ENCODE measurements at places on chromosomes 5 and 9.

GRCh38 chr9:136481558-136481957 lies 1.3 kb downstream of the SEC16A start:
- H3K27ac ChIP-seq, result peak overlapping the region; percentile 92
- peaks cover 31% of the 10 kb centered on the region for H3K36me3 ChIP-seq
- peak overlapping the region; percentile 98 for H3K4me3 ChIP-seq
- no peak for DNase-seq
- H3K4me1 ChIP-seq, result peaks cover 42% of the 10 kb centered on the region

GRCh38 chr5:164058621-164059020 lies 553.2 kb downstream of the MAT2B start:
- H3K4me1 ChIP-seq, result no peaks in the 10 kb centered on the region
- no peak overlapping the region for H3K27ac ChIP-seq
- H3K27me3 ChIP-seq, result no peaks in the 10 kb centered on the region

DNA sequence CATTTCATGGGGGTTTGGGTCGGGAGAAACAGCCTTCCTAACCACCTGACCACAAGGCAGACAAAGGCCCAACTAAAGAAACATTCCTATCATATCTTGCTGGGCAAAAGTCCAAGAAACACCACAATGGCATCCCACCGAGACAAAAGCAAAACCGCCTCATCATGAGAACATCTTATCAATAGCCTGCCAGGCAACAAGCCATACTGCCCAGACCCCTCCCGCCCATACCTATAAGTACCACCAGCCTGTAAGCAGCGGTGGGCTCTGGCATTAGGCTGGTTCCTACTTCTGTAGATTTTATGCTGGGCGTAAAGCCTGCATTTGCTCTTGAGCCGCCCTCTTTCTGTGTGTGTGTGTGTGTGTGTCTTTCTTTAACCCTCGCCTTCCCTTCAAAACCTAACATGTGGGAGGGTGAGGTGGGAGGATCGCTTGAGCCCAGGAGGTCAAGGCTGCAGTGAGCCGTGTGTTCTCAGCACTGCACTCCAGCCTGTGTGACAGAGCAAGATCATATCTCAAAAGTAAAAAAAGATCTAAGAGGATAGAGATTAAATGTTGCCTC lies 56.9 kb downstream of the PDE6A start:
- peaks cover 11% of the 10 kb centered on the region for H3K4me1 ChIP-seq
- peak; percentile 67 for DNase-seq

DNA sequence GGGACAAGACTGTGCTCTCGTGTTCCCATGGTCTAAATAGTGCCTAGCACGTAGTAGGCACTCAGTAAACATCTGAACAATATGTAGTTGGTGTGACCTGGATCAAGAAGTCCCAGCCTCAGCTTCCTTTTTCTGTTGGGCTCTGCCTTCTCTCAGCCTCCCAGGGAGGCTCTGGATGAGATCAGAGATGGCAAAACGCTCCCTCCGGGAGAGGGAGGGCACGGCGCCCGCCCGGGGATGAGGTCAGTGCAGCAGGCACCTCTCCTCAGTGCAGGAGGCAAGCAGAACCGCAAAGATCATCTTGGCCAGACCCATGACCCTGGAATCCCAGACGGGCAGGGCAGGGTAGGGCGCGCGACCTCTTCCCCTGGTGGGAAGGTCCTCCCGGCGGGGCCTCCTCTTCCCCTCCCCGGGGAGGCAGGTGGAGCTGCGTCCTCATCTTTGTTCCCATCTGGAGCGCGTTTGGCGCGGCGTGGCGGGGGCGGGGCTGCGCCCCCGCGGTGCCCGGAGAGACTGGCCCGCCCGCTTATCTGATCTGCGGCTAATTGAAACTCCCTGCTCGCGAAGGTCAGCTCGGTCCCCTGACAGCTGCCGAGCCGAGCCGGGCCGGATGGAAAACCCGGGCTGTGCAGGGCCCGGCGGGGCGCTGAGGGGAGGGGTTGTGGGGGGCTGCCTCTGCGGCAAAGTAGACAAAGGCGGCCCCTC lies 60.9 kb downstream of the CXXC5 start:
- H3K27ac ChIP-seq, result peak overlapping the region; percentile 51
- no peaks in the 10 kb centered on the region for H3K27me3 ChIP-seq
- peak; percentile 75 for DNase-seq

DNA sequence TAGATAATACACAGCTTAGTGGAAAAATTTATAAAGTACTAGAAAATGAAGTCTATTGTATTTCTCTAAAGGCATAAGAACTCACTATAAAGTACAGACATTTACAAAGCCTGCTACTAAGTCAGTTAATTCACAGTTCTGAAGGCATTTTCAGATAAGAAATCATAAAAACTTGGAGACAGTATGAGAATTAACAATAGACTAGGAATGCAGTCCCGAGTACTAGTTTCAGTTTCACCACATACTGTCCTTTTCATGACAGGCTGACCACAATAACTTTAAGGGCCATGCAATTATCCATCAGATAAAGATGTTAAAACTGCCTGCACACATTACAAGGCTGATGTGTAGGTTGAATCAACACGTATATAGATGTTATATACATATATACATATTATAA lies 362.6 kb upstream of the SMC2 start:
- no peak overlapping the region for H3K27ac ChIP-seq
- no peaks in the 10 kb centered on the region for H3K36me3 ChIP-seq
- DNase-seq, result no peak
- no peak overlapping the region for H3K4me3 ChIP-seq

DNA sequence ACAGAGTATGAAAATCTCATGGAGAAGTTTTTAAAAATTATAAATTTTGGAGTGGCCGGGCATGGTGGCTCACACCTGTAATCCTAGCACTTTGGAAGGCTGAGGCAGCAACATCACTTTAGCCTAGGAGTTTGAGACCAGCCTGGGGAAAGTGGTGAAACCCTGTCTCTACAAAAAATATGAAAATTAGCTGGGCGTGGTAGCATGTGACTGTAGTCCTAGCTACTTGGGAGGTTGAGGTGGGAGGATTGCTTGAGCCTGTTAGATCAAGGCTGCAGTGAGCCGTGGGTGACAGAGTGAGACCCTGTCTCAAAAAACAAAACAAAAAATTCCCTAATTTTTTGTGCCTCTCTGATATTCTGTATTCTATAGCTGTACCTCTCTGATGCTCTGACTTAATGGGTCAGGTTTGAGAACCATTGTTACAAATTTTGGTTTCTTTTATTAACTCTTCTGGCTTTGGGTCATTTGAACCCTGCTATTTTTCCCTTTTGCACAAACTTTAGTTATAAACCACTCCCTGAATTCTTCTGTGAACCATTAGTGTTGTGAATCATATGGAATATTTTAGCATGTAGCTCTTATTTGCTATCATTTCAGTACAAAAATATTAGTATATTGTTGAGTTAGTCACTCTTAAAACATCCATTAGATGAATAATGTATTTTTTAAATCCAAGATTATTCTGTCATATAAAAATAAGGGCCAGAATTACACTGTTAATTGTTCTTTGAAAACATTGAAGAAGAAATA lies 51.0 kb downstream of the FER start:
- no peak overlapping the region for H3K27ac ChIP-seq
- H3K27me3 ChIP-seq, result no peaks in the 10 kb centered on the region

GRCh38 chr9:89603767-89604665 lies 796 bp upstream of the GADD45G start:
- H3K36me3 ChIP-seq, result no peaks in the 10 kb centered on the region
- peak; percentile 47 for DNase-seq
- H3K4me1 ChIP-seq, result peaks cover 38% of the 10 kb centered on the region
- peaks cover 52% of the 10 kb centered on the region for H3K27me3 ChIP-seq

- H3K27me3 ChIP-seq, result no peaks in the 10 kb centered on the region
- no peaks in the 10 kb centered on the region for H3K36me3 ChIP-seq
- H3K4me1 ChIP-seq, result no peaks in the 10 kb centered on the region
- peak; percentile 7 for DNase-seq
- H3K27ac ChIP-seq, result no peak overlapping the region
Measured at GRCh38 chr5:3845230-3845629, 249.6 kb downstream of the IRX1 start.

- H3K27me3 ChIP-seq, result no peaks in the 10 kb centered on the region
- H3K4me1 ChIP-seq, result no peaks in the 10 kb centered on the region
- DNase-seq, result no peak
- no peak overlapping the region for H3K27ac ChIP-seq
- no peaks in the 10 kb centered on the region for H3K36me3 ChIP-seq
Measured at GRCh38 chr9:110926828-110927487, 111.3 kb downstream of the LPAR1 start.

- no peak overlapping the region for H3K27ac ChIP-seq
- H3K27me3 ChIP-seq, result no peaks in the 10 kb centered on the region
- H3K4me1 ChIP-seq, result no peaks in the 10 kb centered on the region
Measured at GRCh38 chr5:160105686-160106360, 13.4 kb downstream of the PWWP2A start.

DNA sequence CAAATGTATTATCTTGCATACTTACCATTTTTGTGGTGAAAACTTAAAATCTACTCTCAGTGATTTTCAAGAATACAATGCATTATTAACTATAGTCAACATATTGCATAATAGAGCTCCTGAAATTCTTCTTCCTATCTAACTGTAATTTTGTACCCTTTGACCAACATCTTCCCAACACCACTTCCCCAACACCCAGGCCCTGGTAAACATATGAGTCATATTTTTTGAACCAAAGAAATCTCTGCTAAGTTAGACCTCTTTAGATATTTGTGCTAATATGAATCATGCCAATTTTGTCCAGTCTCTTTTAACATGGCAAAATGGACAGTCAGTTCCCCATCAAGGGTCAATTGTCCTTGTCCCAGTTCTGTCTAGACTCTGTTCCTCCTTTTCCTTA lies 18.5 kb upstream of the RGS7BP start:
- no peak overlapping the region for H3K27ac ChIP-seq
- H3K27me3 ChIP-seq, result no peaks in the 10 kb centered on the region
- no peak overlapping the region for H3K4me3 ChIP-seq
- no peaks in the 10 kb centered on the region for H3K36me3 ChIP-seq
- H3K4me1 ChIP-seq, result no peaks in the 10 kb centered on the region

- no peaks in the 10 kb centered on the region for H3K27me3 ChIP-seq
- H3K27ac ChIP-seq, result no peak overlapping the region
Measured at GRCh38 chr5:7881091-7881490, 12.1 kb downstream of the MTRR start.

GRCh38 chr9:2354216-2354615 lies 267.4 kb upstream of the VLDLR start:
- no peak overlapping the region for H3K4me3 ChIP-seq
- H3K4me1 ChIP-seq, result no peaks in the 10 kb centered on the region
- no peak overlapping the region for H3K27ac ChIP-seq
- DNase-seq, result no peak
- no peaks in the 10 kb centered on the region for H3K36me3 ChIP-seq
- no peaks in the 10 kb centered on the region for H3K27me3 ChIP-seq

DNA sequence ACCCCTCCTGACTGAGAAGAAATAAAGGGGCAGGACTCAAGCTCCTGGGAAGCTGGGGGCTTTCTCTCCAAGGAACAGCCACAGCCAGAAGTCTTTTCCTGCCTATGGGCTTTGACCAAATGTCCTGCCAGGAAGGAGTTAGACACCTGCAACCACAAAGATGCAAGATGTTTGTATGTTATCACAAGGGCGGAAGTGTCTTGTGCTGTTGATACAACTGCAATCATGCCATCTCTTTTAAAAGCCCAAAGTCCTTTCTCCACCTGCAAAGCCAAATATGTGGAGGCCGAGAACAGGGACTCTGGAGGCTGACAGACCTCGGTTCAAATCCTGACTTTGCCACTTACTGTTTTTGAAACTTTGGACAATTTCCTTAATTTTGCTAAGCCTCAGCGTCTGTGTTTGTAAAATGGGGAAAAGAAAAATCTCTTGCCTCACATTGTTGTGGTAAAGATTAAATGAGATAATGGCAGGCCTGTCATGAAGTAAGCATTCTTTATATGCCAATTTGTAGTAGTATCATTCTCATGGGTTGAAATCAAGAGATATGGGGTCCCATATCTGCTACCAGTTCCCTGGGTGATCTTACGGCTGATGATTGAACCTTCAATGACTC lies 17.0 kb downstream of the HRH2 start:
- no peak for DNase-seq
- H3K36me3 ChIP-seq, result no peaks in the 10 kb centered on the region
- H3K27me3 ChIP-seq, result peaks cover 3% of the 10 kb centered on the region
- H3K27ac ChIP-seq, result no peak overlapping the region
- H3K4me1 ChIP-seq, result no peaks in the 10 kb centered on the region

- H3K4me3 ChIP-seq, result no peak overlapping the region
- peaks cover 30% of the 10 kb centered on the region for H3K27me3 ChIP-seq
- H3K27ac ChIP-seq, result no peak overlapping the region
- DNase-seq, result no peak
- no peaks in the 10 kb centered on the region for H3K36me3 ChIP-seq
Measured at GRCh38 chr9:93169444-93169843, 14.5 kb upstream of the WNK2 start.

DNA sequence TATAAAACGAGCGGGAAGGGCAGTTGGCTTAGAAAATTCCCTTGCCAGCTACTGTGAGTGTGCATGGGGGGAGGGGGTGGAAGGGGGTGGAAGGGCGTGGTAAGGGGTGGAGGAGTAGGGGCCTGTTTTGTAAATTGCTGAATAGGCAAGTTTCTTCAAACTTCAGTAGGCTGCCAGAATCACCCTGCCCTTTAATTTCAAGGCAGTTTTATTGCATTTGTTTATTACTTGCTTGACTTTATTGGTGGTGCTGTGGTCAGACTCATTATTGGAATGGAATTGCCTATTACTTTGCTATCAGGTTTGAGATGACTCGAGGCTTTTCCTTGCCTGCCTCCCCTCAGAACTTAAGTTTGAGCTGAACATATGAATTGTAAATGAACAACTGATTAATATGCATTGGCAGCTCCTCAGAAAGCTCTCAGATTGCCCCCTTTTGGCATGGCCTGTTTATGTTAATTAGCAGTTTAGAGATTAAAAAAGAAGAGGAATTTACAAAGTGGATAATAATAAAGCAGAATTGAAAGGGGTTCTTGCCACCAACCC lies 76.0 kb downstream of the SEMA6A start:
- H3K36me3 ChIP-seq, result 0 out of 2 replicates have a peak, but pooled peaks cover 1% of the 10 kb centered on the region
- H3K4me1 ChIP-seq, result no peaks in the 10 kb centered on the region
- no peak for DNase-seq

GRCh38 chr5:76745670-76746069 lies 29.7 kb downstream of the F2R start:
- H3K36me3 ChIP-seq, result no peaks in the 10 kb centered on the region
- no peak overlapping the region for H3K4me3 ChIP-seq
- H3K27me3 ChIP-seq, result no peaks in the 10 kb centered on the region
- peaks cover 5% of the 10 kb centered on the region for H3K4me1 ChIP-seq
- no peak overlapping the region for H3K27ac ChIP-seq
- no peak for DNase-seq

GRCh38 chr5:23007236-23007635 lies 154.1 kb upstream of the CDH12 start:
- H3K4me3 ChIP-seq, result no peak overlapping the region
- H3K4me1 ChIP-seq, result no peaks in the 10 kb centered on the region
- H3K36me3 ChIP-seq, result no peaks in the 10 kb centered on the region
- H3K27me3 ChIP-seq, result no peaks in the 10 kb centered on the region

- H3K4me3 ChIP-seq, result no peak overlapping the region
- H3K27ac ChIP-seq, result no peak overlapping the region
- H3K27me3 ChIP-seq, result no peaks in the 10 kb centered on the region
- H3K4me1 ChIP-seq, result peaks cover 16% of the 10 kb centered on the region
- no peaks in the 10 kb centered on the region for H3K36me3 ChIP-seq
Measured at GRCh38 chr9:83445703-83446265, 92.4 kb downstream of the FRMD3 start.

All from HepG2 (cell line).